Naive thymus-derived CD4-positive, alpha-beta T cell (primary cell): ENCODE measurements at places on chromosomes 5 and 9. TPM values are rescaled to one million over a fixed set of nuclear protein-coding genes. Genes with fewer than 3 reads are reported as not detected.

Gene RNF208
- polyA plus RNA-seq = not detected

Gene TMEM215
- polyA plus RNA-seq = not detected

Gene SPINK1
- not detected for polyA plus RNA-seq

Gene EQTN
- not detected for polyA plus RNA-seq

Gene WDR38
- polyA plus RNA-seq = not detected

Gene MYOZ3
- polyA plus RNA-seq = 0.15 TPM

Gene CD72
- 0.87 TPM for polyA plus RNA-seq

Gene HINT2
- polyA plus RNA-seq = 63.5 TPM

Gene NIPAL4
- polyA plus RNA-seq = not detected

Gene TEX48
- polyA plus RNA-seq = not detected

Gene RASEF
- not detected for polyA plus RNA-seq

Gene CDX1
- polyA plus RNA-seq = not detected

Gene FASTKD3
- polyA plus RNA-seq = 11.3 TPM

Gene FRRS1L
- polyA plus RNA-seq = not detected

Gene F12
- polyA plus RNA-seq = 0.64 TPM

Gene KCNV2
- polyA plus RNA-seq = not detected

Gene LPAR1
- polyA plus RNA-seq = not detected

Gene SCGB3A1
- polyA plus RNA-seq = not detected

Gene RNF183
- not detected for polyA plus RNA-seq

Gene ANKRD31
- 0.22 TPM for polyA plus RNA-seq

Gene CYLC2
- not detected for polyA plus RNA-seq

Gene CACFD1
- 2.5 TPM for polyA plus RNA-seq

Gene PDZD2
- polyA plus RNA-seq = 1.5 TPM

Gene NEUROG1
- polyA plus RNA-seq = not detected

Gene ANKRD33B
- polyA plus RNA-seq = not detected

Gene MORN5
- not detected for polyA plus RNA-seq

Gene HTR4
- polyA plus RNA-seq = not detected

Gene SLIT3
- not detected for polyA plus RNA-seq

Gene LCN15
- not detected for polyA plus RNA-seq

Gene PCDHA12
- polyA plus RNA-seq = not detected

Gene CDH12
- not detected for polyA plus RNA-seq

Gene WNK2
- not detected for polyA plus RNA-seq

Gene CNTNAP3
- polyA plus RNA-seq = not detected

Gene DCANP1
- polyA plus RNA-seq = not detected

Gene ATG12
- polyA plus RNA-seq = 141 TPM

Gene GABRA6
- not detected for polyA plus RNA-seq

Gene EDIL3
- not detected for polyA plus RNA-seq

Gene PCDH1
- polyA plus RNA-seq = not detected

Gene COL15A1
- not detected for polyA plus RNA-seq

Gene KIF20A
- not detected for polyA plus RNA-seq

Gene C9orf153
- polyA plus RNA-seq = not detected

Gene TSSK1B
- polyA plus RNA-seq = not detected

Gene PTPN3
- polyA plus RNA-seq = not detected

Gene CMYA5
- not detected for polyA plus RNA-seq
